Naive thymus-derived CD4-positive, alpha-beta T cell (primary cell): ENCODE measurements at places on chromosomes 7 and 10. TPM values are rescaled to one million over a fixed set of nuclear protein-coding genes. Genes with fewer than 3 reads are reported as not detected.

VSTM4 gene
- total RNA-seq, result not detected

H2BK1 gene
- total RNA-seq, result 6.4 TPM

HABP2 gene
- total RNA-seq, result not detected

ABCA13 gene
- total RNA-seq, result not detected in 2 replicates

SFTPA1 gene
- total RNA-seq, result not detected

APBB1IP gene
- 99.5 TPM for total RNA-seq

C10orf105 gene
- 0.13 TPM for total RNA-seq

DNAJB6 gene
- 195 TPM for total RNA-seq

PIK3AP1 gene
- 6.3 and 6.9 TPM in 2 replicates for total RNA-seq

LIPM gene
- total RNA-seq, result not detected

FEZF1 gene
- total RNA-seq, result not detected

C7orf33 gene
- not detected in 2 replicates for total RNA-seq

AKR1C3 gene
- 14.1 TPM for total RNA-seq

TDRD1 gene
- total RNA-seq, result 0.05 TPM in 1 of 2 replicates, not detected in the other

FANK1 gene
- total RNA-seq, result 0.35 TPM

ITIH5 gene
- total RNA-seq, result not detected

PFKP gene
- 44.9 TPM for total RNA-seq

PLEKHS1 gene
- total RNA-seq, result not detected

CYP3A5 gene
- total RNA-seq, result not detected

ZNF862 gene
- 41.8 TPM for total RNA-seq
